ENCODE measurements at places on chromosomes 7 and 10. TPM values are rescaled to one million over a fixed set of nuclear protein-coding genes. Genes with fewer than 3 reads are reported as not detected.
A peak's percentile ranks its signal among the peaks of the same experiment; 100 is the strongest.

- no peak for DNase-seq
Observed at GRCh38 chr10:122348935-122349361, 25.6 kb upstream of the PLEKHA1 start.

The MYL10 gene
- total RNA-seq: not detected

- DNase-seq: no peak
Observed at GRCh38 chr10:118034791-118035261, 11.9 kb downstream of the RAB11FIP2 start.

GRCh38 chr10:26437637-26438461 lies at the start of gene APBB1IP:
TSS of gene APBB1IP (plus strand) at chr10:26438341. CDS start at chr10:26492327, 53,986 bp downstream.
- no peak for DNase-seq

GRCh38 chr7:141664450-141664849 lies 37.5 kb downstream of the DENND11 start:
- DNase-seq: no peak

The CCDC172 gene
- total RNA-seq: not detected

GRCh38 chr7:74429153-74429747 lies 24.5 kb upstream of the GTF2IRD1 start:
- no peak for DNase-seq

The PRKAR2B gene
- total RNA-seq: 28.7 TPM

DNA sequence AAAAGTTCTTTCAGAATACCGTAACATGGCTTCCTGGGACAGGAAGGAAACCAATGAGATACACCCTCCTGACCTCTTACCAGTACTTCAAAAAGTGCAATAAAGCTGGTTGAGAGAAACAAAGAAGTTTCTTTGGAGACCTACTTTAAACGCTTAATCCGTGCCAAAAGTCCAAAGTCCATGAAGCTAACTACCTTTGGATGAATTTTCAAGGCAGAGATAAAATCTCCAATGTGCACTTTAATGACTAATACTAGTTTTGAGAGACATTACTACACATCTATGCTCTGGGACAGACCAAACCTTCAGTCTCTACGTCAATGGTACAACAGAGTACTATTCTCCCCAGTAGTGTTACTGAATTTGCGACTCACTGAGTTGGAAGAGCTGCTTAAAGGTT lies 46.1 kb downstream of the UBE2H start:
- peak; percentile 47 for DNase-seq

DNA sequence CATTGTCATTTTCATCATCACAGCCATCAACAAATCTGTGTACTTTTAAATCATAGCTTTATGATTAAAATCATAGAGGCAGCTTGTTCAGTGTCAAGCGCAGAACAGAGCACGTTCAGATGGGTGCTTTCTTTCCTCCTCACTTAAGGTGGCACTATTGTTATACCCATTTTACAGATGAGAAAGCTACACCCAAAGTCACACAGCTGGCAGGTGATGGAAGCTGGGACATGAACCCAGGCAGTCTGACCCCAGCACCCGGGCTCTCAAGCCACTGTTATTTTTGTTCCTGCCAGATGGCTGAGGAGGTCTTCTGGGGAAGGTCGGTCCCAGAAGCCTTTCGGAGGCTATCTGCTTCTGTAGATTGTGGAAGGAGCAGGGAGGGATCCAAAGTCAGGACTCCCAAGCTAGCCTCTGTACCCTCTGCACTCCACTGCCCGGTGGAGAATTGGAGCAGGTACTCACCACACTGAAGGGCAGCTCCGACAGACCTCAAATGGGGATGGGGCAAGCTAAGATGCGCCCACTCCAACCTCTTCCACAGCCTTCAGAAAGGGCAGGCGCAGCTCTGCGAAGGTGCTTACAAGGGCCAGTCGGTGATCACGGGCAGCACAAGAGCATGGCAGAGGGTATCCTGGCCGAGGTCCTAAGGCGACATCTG lies 610 bp downstream of the AVPI1 start:
- no peak for DNase-seq

DNA sequence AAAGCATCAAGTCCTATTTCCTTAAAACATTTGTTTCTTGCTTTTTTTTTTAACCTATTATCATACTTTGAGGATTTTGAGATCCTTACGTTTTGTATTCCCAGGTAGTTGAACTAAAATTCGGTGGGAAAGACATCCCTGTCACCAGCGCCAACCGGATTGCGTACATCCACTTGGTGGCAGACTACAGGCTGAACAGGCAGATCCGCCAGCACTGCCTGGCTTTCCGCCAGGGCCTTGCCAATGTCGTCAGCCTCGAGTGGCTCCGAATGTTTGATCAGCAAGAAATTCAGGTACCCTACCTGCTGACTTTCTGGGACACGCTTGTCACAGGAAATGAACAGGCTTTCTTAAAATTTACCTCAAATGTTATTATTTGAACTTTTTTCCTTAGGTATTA lies 83.0 kb upstream of the DNAJB6 start:
- DNase-seq: no peak

DNA sequence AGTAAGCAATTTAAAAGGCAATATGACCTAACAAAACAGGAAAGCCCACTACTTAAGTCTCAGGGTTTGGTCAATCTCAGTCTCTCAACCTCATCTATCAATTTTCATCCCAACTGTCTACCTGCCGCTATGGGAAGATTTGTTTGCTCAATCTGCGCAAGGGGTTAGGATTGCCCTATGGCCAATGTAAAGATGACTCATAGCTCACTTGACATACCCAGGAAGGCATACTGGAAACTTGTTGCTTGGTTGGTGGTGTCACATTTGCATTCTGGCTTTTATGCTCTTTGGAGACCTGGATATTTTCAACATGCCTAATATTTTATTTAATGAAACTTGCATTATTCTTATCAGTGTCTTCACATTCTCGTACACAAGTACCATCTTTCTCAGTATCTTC lies 78.1 kb upstream of the TMEM196 start:
- no peak for DNase-seq

The GIGYF1 gene
- total RNA-seq: 25.7 TPM

The SMARCD3 gene
- total RNA-seq: 5.6 TPM

DNA sequence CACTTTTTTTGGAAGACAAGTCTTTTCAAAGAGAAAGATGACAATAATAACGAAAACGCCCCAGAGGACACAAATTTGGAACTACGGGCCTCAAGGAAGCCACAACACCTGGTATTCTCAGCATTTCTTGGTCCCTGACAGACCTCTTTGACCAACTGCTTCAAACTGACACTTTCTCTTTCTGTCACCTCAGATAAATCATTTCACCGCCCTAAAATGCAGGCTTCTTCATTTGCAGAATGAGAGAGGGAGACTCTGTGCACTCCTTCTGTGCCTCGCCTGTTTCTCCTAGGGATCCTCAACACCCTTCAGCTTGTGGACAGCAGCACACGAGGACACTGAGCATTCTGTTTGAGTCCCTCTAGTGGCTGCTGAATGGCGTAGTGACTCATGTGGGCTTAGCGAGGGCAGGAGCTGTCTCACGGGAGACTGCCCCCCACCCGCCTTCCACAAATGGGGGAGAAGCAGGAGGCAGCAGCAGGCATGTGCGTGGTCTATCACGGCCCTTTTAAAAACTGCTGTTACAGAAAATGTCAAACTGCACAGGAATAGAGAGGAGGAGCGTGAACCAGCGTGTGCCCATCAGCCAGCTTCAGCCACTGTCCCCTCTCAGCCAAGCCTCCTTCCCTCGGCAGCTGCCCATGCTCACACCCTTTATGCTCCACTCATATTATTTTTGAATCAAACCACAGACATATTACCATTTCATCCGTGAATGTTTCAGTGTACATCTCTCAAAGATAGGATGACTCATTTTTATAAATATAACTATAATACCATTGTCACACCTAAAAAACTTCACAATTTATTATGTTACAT lies 41.4 kb downstream of the GSDME start:
- no peak for DNase-seq

The LIPJ gene
- not detected for total RNA-seq

- no peak for DNase-seq
Observed at GRCh38 chr10:130021383-130021950, 57.4 kb upstream of the EBF3 start.

The CLIP2 gene
- total RNA-seq: 73.6 TPM

DNA sequence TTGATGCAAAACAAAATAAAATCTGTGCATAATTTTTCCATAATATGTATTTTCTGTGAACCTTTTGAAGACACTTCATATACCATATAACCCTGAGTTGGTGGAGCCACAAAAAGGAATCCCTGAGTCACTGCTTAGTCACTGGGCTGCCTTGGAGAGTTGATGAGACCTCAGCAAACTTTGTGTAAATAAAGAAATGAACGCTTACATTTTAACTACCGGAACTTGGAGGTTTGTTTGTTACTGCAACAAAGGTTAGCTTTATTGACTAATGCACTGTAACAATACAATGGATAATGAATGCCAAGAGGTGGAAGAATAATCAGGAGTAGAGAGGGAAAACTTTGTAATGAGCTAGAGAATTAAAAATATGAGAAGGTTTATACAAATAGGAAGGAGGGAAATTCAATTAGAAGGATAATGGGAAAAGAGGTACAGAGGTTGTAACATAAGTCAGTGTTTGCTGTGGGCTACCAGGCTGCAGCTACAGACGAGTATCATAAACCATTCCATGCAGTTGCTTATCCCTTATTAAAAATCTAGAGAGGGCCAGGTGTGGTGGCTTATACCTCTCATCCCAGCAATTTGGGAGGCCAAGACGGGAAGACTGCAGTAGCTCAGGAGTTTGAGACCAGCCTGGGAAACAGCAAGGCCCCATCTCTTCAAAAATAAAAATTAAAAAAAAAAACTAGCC lies 1042.1 kb downstream of the TYW1 start:
- DNase-seq: no peak

DNA sequence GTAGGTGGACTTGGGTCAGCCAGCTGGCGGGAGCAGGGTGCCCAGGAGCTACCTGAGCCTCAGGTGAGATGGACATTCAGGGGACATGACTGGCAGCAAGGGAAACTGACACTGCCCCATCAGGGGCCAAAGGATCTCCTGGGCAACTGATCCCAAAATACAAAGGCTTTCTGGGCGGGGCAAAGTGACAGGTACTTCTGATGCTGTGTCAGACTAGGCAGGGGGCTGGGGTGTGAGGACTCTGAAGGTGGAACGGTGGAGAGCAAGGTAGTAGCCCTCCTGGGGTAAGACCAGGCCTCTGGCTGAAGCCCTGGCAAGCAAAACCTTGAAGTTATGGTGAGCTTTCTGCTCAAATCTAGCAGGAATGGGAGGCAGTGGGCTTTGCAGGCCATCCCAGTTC lies 4.4 kb downstream of the OPN4 start:
- DNase-seq: no peak

- DNase-seq: no peak
Observed at GRCh38 chr7:103857435-103857834, 132.0 kb downstream of the RELN start.

DNA sequence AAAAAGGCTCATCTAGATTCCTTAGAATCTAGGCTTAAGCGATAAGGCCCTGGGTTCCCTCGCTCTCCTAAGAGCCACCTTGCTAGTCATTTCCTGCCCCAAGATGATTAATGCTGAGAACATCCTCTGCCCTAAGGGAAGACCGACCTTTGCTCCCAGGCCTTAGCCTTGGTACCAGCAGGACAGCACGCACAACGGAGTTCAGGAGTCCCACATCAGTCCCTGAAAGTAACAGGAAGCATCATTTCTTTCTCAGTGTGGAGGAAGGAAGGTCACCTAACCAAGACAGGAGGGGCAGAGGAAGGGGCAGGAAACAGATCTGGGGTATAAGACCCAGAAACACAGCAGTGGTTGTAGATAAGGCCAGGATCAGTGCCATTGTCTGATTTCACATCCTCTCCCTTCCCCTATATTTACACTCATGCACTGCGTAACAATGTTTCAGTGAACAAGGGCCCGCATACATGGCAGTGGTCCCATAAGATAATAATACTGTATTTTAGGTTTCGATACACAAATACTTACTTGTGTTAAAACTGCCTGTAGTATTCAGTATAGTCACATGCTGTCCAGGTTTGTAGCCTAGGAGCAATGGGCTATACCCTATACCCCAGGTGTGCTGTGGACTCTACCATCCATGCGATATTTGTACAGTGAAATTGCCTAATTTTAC lies 8.1 kb upstream of the FAM107B start:
- peak; percentile 100 for DNase-seq

- DNase-seq: no peak
Observed at GRCh38 chr7:45670717-45671116, 96.5 kb downstream of the ADCY1 start.

The DNAJB6 gene
- 163 TPM for total RNA-seq

The SUN3 gene
- 0.64 TPM for total RNA-seq

GRCh38 chr7:83014546-83014945 lies 148.1 kb downstream of the PCLO start:
- DNase-seq: no peak

The SPDYE9 gene
- total RNA-seq: not detected

DNA sequence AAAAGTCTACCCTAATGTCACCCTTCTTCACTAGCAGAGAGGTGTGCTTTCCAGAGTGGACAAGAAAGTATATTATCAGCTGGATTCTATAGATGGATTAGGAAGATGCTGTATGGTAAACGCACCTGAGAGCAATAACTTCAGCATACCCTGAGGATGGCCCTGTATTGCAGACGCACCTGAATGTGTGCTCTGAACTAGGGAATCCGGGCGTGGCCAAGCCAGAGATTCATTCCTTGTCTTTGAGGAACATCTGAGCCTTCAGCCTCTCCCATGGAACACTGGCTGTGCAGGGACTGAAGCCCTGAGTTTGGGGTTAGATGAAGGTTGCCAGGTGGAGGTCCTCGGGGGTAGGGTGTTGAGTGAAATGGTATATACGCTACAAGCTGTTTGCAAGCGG lies 66.2 kb upstream of the NFE2L3 start:
- no peak for DNase-seq

DNA sequence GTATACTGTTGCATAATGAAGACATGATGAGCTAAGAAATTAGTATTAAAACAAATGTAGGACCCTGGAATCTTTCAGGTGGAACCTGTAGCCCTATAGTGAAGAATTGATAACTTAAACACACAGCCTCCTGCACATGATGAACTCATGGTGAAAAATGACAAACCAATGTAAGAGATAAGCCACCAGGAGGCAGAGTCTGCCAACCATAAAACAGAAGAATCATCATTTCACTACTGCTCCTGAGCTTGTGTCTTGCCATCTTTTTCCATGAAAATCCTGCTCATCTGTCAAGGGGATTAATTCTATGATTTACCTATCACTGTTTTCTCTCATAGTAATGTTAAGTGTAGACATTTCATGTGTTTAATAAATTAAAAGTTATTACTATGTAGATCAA lies 363.9 kb downstream of the MALRD1 start:
- no peak for DNase-seq

GRCh38 chr10:103926722-103927319 lies 8.8 kb upstream of the STN1 start:
- no peak for DNase-seq

DNA sequence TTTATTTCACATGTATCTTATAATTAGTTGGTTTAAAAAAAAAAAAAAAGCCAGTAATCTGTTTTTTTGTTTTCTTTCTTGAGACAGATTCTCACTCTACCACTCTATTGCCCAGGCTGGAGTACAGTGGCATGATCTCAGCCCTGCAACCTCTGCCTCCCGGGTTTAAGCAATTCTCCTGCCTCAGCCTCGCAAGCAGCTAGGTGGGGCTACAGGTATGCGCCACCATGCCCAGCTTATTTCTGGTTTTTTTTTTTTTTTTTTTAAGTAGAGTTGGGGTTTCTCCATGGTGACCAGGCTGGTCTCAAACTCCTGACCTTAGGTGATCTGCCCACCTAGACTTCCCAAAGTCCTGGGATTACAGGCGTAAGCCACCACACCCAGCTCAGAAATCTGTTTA lies 34.1 kb upstream of the CAPZA2 start:
- no peak for DNase-seq

GRCh38 chr7:40483630-40484029 lies 348.8 kb downstream of the SUGCT start:
- no peak for DNase-seq

All from glomerular endothelial cell (primary cell).